NCI-H1048 (cell line): ENCODE measurements at places on chromosomes 5 and 9.

DNA sequence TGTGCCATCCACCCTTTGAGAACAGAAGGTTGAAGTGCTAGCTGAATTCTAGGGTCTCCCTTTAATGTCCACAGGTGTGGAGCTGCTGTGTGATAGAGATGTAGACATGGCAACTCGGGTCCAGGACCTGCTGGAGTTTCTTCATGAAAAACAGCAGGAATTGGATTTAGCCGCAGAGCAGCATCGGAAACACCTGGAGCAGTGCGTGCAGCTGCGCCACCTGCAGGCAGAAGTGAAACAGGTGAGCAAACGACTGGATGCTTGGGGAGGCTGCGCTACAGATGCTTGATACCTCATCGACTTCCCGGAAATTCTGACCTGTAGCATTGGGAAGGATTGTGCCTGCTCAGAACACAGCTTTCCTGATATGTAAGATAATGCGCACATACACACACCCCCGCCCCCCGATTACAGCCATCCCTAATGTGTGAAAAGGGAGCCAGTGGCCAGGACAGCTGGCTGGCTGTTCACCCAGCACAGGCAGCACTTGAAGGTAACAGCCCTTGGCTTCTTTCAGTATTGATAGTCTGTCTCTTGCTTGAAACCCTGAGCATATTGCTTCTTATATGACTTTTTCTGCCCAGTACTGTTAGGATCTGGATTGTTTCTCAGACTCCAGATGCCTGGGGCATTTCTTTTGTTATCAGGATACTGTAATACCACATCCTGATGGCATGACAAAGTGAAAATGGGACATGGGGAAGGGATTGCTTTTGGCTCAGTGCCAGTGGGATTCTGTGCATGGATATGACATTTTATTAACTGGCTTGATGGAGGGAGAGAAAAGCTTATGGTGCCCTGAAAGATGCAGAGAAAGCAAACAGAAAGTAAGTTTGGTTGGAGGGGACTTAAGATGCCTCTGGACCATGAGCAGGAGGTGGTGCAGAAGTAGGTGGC lies 216.8 kb upstream of the OTULINL start:
- DNase-seq = no peak

DNA sequence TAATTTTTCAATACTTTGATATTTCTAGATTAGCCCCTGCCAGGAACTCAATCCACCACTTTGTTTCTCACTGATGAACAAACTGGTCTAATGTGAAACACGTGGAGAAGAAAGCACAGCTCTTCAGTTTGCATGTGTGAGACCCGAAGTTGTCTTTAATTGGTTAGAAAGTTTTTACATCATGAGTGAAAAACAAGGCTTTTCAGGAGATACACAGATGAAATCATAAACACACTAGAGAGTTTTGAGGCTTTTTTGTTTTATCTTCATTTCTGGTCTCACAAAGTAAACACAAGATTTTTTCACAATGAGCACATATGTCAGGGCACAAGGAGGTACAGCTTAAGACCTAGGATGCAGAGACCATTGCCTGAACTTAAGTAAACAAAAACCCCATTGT lies 84.5 kb upstream of the MOCS2 start:
- no peak for DNase-seq

GRCh38 chr5:53335115-53335514 lies 145.3 kb upstream of the FST start:
- DNase-seq = no peak

GRCh38 chr9:124285903-124286291 lies 28.1 kb downstream of the NEK6 start:
- DNase-seq = no peak
